ENCODE measurements at places on chromosomes 2 and 18. TPM values are rescaled to one million over a fixed set of nuclear protein-coding genes. Genes with fewer than 3 reads are reported as not detected.

DNA sequence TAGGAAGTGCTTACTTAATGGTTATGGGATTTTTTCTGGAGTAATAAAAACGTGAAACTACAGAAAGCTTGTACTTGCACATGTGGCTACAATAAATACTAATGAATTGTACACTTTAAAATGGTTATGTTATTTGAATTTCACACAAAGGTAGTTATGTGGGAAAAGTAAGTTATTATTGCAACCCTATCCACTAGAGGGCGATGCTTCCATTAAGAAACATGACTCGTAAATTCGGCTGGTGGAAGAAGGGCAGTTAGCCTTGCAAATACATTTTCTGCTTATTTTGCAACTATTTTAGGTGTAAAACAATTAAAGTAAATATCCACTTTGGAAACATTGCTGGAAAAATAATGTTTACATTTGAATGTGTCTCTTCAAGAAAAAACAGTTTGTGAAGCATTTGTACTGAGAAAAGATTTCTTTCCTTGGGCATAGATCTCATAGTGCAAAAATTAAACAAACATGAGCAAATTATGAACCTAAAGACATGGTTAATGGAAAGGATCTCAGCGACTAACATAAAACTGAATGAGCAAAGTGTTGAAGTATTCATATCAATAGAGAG lies 68.1 kb upstream of the CSRNP3 start:
- H3K4me1 ChIP-seq, result no peaks in the 10 kb centered on the region
- H3K27ac ChIP-seq, result no peak overlapping the region
- no peak overlapping the region for H3K4me3 ChIP-seq
- DNase-seq, result no peak

The AQP12B gene
- total RNA-seq, result not detected

The RFX8 gene
- total RNA-seq, result not detected

GRCh38 chr18:80239830-80240229 lies 7.5 kb downstream of the PARD6G start:
- no peak for DNase-seq
- no peaks in the 10 kb centered on the region for H3K36me3 ChIP-seq
- H3K27me3 ChIP-seq, result no peaks in the 10 kb centered on the region
- no peak overlapping the region for H3K4me3 ChIP-seq
- no peaks in the 10 kb centered on the region for H3K4me1 ChIP-seq
- no peak overlapping the region for H3K27ac ChIP-seq

DNA sequence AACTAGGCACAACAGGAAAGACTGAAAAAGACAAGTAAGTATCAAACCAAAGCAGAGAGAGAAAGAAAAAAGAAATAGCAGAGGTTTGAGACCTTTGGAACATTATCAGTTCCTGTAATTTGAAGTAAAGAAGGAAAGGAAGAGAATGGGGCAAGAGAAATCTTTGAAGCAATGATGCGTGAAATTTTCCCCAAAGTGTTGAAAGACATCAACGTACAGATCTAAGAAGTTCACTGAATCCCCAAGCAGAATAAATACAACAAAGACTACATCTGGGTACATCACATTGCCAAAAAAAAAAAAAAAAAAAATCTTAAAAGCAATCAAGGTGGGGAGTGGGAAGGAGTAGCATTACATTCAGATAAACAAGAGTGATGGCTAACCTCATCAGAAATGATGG lies 6.0 kb upstream of the SLC30A6 start:
- H3K4me3 ChIP-seq, result no peak overlapping the region
- no peak for DNase-seq
- no peak overlapping the region for H3K27ac ChIP-seq
- H3K27me3 ChIP-seq, result no peaks in the 10 kb centered on the region

The G6PC2 gene
- not detected for total RNA-seq

DNA sequence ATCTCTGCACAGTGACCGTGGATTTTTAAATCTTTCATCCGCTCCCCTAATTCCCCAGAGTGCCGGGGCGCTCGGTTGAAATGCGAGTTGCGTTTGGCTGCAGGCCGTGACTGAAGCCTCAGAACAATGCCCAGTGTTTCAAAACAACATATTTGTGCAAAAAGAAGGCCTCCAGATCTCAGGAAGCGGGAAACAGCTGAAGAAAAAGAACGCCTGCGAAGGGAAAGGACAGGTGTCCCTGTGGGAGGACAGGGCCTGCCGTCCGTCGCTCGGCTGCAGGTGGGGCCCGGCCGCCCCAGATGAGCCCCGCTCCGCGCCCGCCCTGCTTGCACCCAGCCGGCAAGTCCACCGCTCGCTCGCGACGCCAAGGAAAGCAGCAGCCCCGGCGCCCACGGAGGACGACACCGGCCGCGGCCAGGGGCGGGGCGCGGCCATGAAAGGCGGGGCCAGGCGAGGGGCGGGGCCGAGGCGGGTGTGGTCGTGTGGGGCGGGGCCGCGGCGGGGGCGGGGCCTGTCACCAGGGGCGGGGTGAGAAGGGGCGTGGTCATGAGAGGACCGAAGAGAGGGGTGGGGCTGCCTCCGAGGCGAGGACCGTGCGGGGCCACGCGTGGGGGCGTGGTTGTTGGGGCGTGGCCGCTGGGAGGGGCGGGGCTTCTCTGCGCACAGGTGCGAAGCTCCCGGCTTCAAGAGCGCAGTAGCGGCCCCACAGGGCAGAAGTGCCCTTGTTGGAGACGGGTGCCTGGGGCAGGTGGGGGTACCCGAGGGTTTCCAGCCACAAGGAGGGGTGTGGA lies 17.6 kb upstream of the BOK start:
- peaks cover 11% of the 10 kb centered on the region for H3K4me1 ChIP-seq
- peak overlapping the region; percentile 35 for H3K4me3 ChIP-seq
- H3K27me3 ChIP-seq, result peaks cover 4% of the 10 kb centered on the region
- DNase-seq, result no peak
- H3K27ac ChIP-seq, result peak overlapping the region; percentile 80
- H3K36me3 ChIP-seq, result no peaks in the 10 kb centered on the region

- no peak for DNase-seq
- no peaks in the 10 kb centered on the region for H3K27me3 ChIP-seq
- H3K4me3 ChIP-seq, result peak overlapping the region; percentile 70
- no peaks in the 10 kb centered on the region for H3K36me3 ChIP-seq
- H3K27ac ChIP-seq, result peak overlapping the region; percentile 57
- H3K4me1 ChIP-seq, result peaks cover 12% of the 10 kb centered on the region
Observed at GRCh38 chr2:213150315-213151097, 906 bp downstream of the IKZF2 start.

GRCh38 chr18:62717169-62717924 lies 2.0 kb downstream of the PHLPP1 start:
- peaks cover 7% of the 10 kb centered on the region for H3K4me1 ChIP-seq
- no peak overlapping the region for H3K27ac ChIP-seq
- peak overlapping the region; percentile 81 for H3K4me3 ChIP-seq
- no peaks in the 10 kb centered on the region for H3K27me3 ChIP-seq

DNA sequence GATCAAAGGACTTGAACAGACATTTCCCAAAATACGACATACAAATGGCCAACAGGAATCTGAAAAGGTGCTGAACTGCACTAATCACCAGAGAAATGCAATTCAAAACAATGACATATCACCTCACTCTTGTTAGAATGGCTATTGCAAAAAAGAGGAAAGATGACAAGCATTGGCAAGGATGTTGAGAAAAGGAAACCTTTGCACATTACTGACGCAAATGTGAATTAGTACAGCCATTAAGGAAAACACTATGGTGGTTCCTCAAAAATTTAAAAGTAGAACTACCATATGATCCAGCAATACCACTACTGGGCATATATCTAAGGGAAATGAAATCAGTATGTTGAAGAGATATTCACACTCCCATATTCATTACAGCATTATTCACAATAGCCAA lies 57.7 kb upstream of the ASPRV1 start:
- no peaks in the 10 kb centered on the region for H3K4me1 ChIP-seq
- no peak overlapping the region for H3K4me3 ChIP-seq
- no peak for DNase-seq
- H3K27ac ChIP-seq, result no peak overlapping the region

DNA sequence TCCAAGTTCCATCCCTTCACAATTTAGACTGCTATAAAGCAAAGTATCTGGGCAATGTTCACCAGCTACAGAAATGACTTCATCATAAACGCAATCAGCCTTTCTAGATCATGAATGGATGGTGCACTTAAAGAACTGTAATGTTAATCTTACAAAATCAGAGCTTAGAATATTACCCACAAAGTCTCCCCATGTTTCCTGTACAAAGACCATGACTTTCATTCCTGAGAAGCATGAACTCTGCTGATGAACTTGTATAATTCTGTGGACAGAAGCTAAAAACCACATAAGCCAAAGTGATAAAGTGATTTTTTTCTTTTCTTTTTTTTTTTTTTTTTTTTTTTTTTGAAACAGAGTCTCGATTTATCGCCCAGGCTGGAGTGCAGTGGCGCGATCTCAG lies 53.3 kb downstream of the C1D start:
- no peaks in the 10 kb centered on the region for H3K36me3 ChIP-seq
- H3K27ac ChIP-seq, result no peak overlapping the region
- no peak for DNase-seq
- no peaks in the 10 kb centered on the region for H3K4me1 ChIP-seq

The EPHA4 gene
- total RNA-seq, result 51.2 TPM

The TRIM43 gene
- total RNA-seq, result not detected

The CSRNP3 gene
- total RNA-seq, result 2.8 TPM

The TANC1 gene
- 45.4 TPM for total RNA-seq

DNA sequence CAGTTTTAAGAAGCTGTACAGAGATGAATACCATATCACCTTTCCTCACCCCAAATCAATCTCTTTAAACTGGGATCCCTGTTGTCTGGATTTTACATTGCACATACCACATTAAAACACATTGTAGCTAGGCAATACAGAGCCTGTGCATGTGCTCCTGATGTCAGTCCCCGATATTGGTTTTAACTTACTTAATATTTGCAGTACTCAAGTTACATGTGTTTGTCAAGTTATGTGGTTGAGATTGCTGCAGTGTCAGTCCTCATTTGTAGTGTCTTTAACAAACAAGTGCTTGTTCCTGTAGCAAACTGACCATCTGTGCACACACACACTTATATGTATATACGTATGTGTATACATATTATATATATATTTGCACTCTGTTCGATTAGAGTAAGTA lies 10.4 kb upstream of the UBE2E3 start:
- H3K4me1 ChIP-seq, result no peaks in the 10 kb centered on the region
- no peaks in the 10 kb centered on the region for H3K27me3 ChIP-seq
- no peak for DNase-seq
- H3K27ac ChIP-seq, result no peak overlapping the region
- H3K4me3 ChIP-seq, result no peak overlapping the region

The MAB21L4 gene
- not detected for total RNA-seq

DNA sequence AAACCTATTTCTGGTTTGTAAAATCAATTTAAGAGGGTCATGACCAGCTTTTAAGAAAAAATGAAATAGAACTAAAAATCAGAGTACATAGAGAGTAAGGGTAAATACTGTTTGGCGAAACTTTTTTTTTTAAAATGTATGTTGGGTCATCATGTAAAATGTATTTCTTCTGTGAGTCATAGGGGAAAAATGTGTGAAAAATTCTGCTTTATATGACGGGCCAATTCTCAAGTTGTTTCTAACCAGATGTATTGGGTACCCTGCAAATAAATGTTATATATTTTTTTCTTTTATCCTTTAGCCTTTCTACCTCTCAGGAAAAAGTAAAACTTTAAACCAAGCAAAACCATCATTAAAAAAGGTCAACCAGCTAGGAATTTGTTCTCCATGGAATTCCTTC lies 13.9 kb downstream of the AFTPH start:
- peaks cover 6% of the 10 kb centered on the region for H3K4me1 ChIP-seq
- no peaks in the 10 kb centered on the region for H3K36me3 ChIP-seq
- H3K27me3 ChIP-seq, result no peaks in the 10 kb centered on the region
- H3K4me3 ChIP-seq, result no peak overlapping the region
- DNase-seq, result no peak
- no peak overlapping the region for H3K27ac ChIP-seq

- no peak overlapping the region for H3K27ac ChIP-seq
- DNase-seq, result peak; percentile 31
- no peaks in the 10 kb centered on the region for H3K36me3 ChIP-seq
- H3K27me3 ChIP-seq, result no peaks in the 10 kb centered on the region
- no peaks in the 10 kb centered on the region for H3K4me1 ChIP-seq
Observed at GRCh38 chr2:46827274-46828134, 88.1 kb downstream of the MCFD2 start.

GRCh38 chr2:71347517-71347916 lies 15.9 kb downstream of the ZNF638 start:
- H3K27me3 ChIP-seq, result no peaks in the 10 kb centered on the region
- no peak overlapping the region for H3K27ac ChIP-seq
- H3K4me3 ChIP-seq, result no peak overlapping the region
- peaks cover 19% of the 10 kb centered on the region for H3K36me3 ChIP-seq
- H3K4me1 ChIP-seq, result peaks cover 7% of the 10 kb centered on the region

DNA sequence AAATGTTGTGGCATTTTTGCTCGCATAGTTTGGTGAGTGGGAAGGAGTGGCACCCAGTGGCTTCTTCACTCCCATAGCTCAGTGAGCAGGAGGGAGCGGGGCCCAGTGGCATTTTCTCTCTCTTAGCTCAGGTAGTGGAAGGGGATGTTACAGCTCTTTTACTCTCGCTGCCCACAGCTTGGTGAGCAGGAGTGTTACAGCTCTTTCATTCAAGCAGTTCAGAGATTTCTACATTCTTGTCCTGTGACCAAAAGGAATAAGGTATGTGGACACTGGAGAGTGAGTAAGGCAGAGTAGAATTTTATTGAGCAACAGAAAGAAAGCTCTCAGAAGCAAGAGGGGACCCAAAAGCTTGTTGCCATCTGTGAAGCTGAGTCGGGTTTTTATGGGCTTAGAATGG lies 192.4 kb downstream of the SPAG16 start:
- H3K4me1 ChIP-seq, result no peaks in the 10 kb centered on the region
- H3K27me3 ChIP-seq, result no peaks in the 10 kb centered on the region
- H3K4me3 ChIP-seq, result no peak overlapping the region

DNA sequence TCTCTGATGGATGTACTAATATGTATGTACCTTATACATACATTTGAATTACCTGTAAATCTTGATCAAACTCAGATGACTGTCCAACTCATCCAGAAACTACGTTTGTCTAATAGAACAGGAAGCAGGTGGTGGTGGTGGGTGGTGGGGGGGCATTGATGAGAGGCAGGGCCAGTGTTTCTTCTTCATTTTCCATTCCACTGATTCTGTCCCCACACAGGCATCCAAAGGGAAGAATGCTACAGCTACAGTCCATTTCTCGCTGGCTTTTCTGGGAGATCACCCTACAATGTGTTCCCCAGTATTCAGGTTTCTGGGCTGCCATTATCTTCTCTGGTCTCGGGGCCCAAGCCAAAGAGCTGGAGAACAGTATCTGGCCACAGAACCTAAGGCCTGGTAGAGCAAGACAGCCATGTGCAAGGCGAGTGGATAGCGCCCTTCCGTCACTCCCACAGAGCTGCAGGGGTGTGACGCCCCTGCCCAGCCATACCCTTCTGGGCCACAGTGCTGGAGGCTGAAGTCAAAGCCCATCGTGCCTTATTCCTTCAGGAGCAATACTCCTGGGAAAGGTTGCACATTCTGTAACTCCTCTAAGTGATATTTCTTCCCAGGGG lies 54.5 kb downstream of the BCL11A start:
- no peaks in the 10 kb centered on the region for H3K4me1 ChIP-seq
- H3K27me3 ChIP-seq, result no peaks in the 10 kb centered on the region
- H3K4me3 ChIP-seq, result no peak overlapping the region
- no peak for DNase-seq

All from ascending aorta (tissue), 2 donors.